ENCODE measurements at places on chromosomes 2 and 18. TPM values are rescaled to one million over a fixed set of nuclear protein-coding genes. Genes with fewer than 3 reads are reported as not detected.

DNA sequence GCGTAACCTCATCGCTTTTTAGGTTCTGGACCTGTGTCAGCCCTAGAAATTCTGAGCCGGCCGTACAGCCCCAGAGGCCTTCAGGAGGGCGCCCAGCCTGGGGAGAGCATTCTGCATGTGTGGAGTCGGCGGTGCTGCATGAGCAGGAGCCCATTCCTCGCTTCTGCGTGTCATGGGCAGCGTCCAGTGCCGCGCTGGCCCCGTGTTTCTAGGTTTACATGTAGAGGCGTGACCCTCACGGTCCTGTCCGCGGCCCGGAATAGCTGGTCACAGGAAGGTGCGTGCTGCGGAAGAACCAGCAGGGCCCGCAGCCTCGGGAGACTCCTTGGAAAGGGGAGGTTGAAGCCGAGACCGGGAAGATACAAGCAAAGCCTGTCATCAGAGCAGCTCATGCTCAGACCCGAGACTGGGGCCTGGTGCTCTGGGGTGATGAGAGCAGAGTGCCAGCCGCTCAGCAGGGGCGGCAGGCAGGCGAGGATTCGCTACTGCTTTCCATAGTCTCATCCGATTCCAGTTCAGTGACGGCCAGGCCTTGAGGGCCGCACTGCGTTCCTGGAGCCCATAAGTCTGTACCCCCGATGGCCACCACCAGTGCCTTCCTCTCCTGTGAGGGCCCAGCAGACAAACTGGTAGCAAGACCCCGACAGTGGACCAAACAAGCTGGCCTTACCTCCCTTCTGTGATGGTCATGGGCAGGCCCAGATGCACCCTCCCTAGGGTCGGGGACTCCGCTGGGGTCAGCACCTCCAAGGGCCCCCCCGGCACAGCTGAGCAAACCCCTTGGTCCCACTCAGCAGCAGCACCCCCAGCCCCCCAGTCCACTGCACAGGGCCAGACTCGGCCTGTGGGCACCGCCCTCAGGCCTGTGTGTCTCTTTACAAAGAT is 15.6 kb upstream of the NFATC1 start:
- H3K4me3 ChIP-seq = no peak overlapping the region
- no peaks in the 10 kb centered on the region for H3K4me1 ChIP-seq
- H3K27ac ChIP-seq = no peak overlapping the region
- H3K27me3 ChIP-seq = no peaks in the 10 kb centered on the region
- DNase-seq = no peak

GRCh38 chr2:33620-34019 is 12.7 kb downstream of the FAM110C start:
- H3K4me3 ChIP-seq = no peak overlapping the region
- H3K4me1 ChIP-seq = no peaks in the 10 kb centered on the region
- H3K27me3 ChIP-seq = no peaks in the 10 kb centered on the region

GRCh38 chr2:171287036-171287571 is 126.4 kb upstream of the TLK1 start:
- H3K4me1 ChIP-seq = peaks cover 29% of the 10 kb centered on the region
- no peak overlapping the region for H3K27ac ChIP-seq
- H3K4me3 ChIP-seq = no peak overlapping the region
- no peak for DNase-seq
- H3K36me3 ChIP-seq = no peaks in the 10 kb centered on the region

DNA sequence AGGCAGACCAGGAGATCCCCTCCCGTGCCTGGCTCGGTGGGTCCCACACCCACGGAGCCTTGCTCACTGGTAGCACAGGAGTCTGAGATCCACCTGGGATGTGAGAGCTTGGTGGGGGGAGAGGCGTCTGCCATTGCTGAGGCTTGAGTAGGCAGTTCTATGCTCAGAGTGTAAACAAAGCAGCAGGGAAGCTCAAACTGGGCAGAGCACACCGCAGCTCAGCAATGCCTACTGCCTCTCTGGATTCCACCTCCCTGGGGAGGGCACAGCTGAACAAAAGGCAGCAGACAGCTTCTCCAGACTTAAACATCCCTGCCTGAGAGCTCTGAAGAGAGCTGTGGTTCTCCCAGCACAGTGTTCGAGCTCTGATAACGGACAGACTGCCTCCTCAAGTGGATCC is 85.1 kb downstream of the UGP2 start:
- peaks cover 13% of the 10 kb centered on the region for H3K4me1 ChIP-seq
- peak; percentile 48 for DNase-seq
- H3K4me3 ChIP-seq = no peak overlapping the region
- H3K36me3 ChIP-seq = peaks cover 2% of the 10 kb centered on the region

DNA sequence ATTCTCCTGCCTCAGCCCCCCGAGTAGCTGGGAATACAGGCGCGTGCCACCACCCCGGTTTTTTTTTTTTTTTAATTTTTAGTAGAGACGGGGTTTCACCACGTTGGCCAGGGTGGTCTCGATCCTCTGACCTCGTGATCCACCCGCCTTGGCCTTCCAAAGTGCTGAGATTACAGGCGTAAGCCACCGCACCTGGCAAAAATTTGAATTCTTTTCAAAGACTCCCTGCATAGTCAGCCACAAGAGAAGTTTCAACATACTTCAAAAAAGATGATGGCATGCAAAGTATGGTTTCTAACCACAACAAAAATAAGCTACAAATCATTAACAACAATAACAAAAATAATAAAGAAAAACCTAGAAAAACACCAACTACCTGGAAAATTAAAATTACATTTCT is 22.0 kb downstream of the HYCC2 start:
- H3K36me3 ChIP-seq = no peaks in the 10 kb centered on the region
- H3K27me3 ChIP-seq = no peaks in the 10 kb centered on the region
- H3K4me3 ChIP-seq = no peak overlapping the region
- DNase-seq = no peak

DNA sequence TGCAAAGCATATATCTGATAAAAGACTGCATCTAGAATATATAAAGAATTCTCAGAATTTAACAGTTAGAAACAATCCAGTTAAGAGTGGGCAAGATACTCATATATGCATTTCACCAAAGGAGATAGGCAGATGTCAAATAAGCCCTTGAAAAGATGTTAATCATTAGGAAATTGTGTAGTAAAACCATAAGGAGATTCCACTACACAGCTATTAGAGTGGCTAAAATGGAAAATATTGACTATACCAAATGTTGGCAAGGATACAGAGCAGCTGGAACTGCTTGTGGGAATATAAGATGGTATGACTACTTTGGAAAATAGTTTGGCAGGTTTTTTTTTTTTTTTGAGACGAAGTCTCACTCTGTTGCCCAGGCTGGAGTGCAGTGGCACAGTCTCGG is 59.5 kb downstream of the CAB39 start:
- no peak overlapping the region for H3K4me3 ChIP-seq
- H3K4me1 ChIP-seq = no peaks in the 10 kb centered on the region
- no peak for DNase-seq
- H3K27me3 ChIP-seq = no peaks in the 10 kb centered on the region

- no peaks in the 10 kb centered on the region for H3K4me1 ChIP-seq
- no peak overlapping the region for H3K27ac ChIP-seq
- no peak for DNase-seq
- no peaks in the 10 kb centered on the region for H3K36me3 ChIP-seq
- no peak overlapping the region for H3K4me3 ChIP-seq
These were observed 193.8 kb downstream of the FAM210A start for GRCh38 chr18:13532406-13533075.

DNA sequence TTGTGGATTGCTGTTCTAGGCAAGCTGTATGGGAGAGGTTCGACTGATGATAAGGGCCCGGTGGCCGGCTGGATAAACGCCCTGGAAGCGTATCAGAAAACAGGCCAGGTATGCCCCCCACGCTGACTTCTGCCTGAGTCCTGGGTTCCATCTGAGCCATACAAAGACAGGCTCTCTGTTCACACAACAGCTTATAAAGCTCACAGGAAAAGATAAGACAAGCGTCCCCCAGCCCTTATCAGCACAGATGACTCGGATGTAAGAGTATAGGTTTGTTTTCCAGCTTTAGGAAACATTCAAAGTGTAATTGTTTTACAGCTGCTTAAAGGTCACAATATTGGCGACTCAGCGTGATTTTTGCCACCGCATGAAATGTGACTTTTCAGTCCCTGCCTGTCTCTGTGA is 12.7 kb downstream of the CNDP2 start:
- no peak overlapping the region for H3K27ac ChIP-seq
- no peak overlapping the region for H3K4me3 ChIP-seq
- no peaks in the 10 kb centered on the region for H3K27me3 ChIP-seq
- no peaks in the 10 kb centered on the region for H3K4me1 ChIP-seq

DNA sequence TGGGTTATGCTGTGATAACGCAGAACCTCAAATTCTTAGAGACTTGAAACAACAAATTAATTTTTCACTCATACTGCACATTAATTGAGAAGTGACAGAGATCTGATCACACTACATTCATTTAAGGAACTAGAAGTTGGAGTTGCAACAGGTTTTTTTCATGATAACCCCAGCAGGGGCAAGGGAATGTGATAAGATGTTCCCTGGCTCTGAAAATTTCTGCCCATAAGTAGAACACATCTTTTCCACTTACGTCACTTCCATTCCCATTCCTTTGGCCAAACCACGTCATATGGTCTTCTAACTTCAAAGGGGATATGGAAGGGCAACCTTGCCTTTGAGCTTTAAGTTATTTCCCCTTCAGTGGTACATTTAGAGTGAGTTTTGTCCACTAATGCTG is 29.7 kb upstream of the PSME4 start:
- DNase-seq = no peak
- no peak overlapping the region for H3K27ac ChIP-seq
- H3K4me1 ChIP-seq = no peaks in the 10 kb centered on the region
- H3K36me3 ChIP-seq = no peaks in the 10 kb centered on the region
- H3K4me3 ChIP-seq = no peak overlapping the region
- H3K27me3 ChIP-seq = no peaks in the 10 kb centered on the region

GRCh38 chr2:204280262-204280668 is 265.0 kb upstream of the PARD3B start:
- H3K27me3 ChIP-seq = no peaks in the 10 kb centered on the region
- peaks cover 49% of the 10 kb centered on the region for H3K4me1 ChIP-seq
- H3K36me3 ChIP-seq = no peaks in the 10 kb centered on the region
- no peak for DNase-seq

DNA sequence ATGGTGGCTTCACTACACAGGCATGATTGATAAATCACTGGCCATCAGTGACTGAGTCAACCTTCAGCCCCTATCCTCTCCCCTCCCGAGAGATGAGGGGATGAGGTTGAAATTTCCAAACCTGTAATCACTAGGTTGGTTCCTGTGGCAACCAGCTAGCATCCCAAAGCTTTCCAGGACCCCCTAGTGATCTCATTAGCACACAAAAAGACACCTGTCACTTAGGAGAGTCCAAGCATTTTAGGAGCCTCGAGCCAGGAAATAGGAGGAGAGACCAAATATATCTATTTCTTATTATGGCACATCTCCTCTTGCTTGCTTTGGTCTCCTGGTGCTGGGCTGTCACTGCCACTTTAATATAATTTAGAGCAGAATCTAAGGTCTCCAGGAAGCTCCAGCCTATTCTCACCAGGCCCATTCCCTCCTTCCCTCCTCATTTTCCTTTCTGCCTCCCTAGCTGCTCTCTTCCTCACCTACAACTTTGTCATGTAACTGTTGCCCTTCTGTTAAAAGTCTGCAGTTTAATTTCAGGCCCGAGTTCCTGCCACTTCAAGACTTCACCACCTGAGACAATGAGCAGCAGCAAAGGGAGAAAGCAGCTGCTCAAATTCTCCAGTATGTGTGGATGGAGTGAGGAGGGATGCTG is 33.2 kb upstream of the NAB1 start:
- DNase-seq = no peak
- no peaks in the 10 kb centered on the region for H3K27me3 ChIP-seq
- H3K27ac ChIP-seq = no peak overlapping the region
- peaks cover 16% of the 10 kb centered on the region for H3K4me1 ChIP-seq
- no peak overlapping the region for H3K4me3 ChIP-seq
- H3K36me3 ChIP-seq = no peaks in the 10 kb centered on the region

GRCh38 chr18:8627540-8627939 is 18.3 kb downstream of the RAB12 start:
- H3K4me3 ChIP-seq = no peak overlapping the region
- no peaks in the 10 kb centered on the region for H3K36me3 ChIP-seq
- DNase-seq = no peak
- H3K27ac ChIP-seq = no peak overlapping the region

ZDBF2 gene
- 83.6 TPM for total RNA-seq

ANKRD30BL gene
- total RNA-seq = not detected

ALK gene
- total RNA-seq = not detected

TRAK2 gene
- 7.1 TPM for total RNA-seq

HRH4 gene
- not detected for total RNA-seq

ERMN gene
- total RNA-seq = 1.2 TPM

NMUR1 gene
- total RNA-seq = 0.52 TPM

SUMO1 gene
- 217 TPM for total RNA-seq
